ENCODE measurements at places on chromosomes 12 and 14. TPM values are rescaled to one million over a fixed set of nuclear protein-coding genes. Genes with fewer than 3 reads are reported as not detected.

The RFX4 gene
- not detected for total RNA-seq

The GEMIN2 gene
- 61.7 TPM for total RNA-seq

The GYS2 gene
- not detected for total RNA-seq

The TAMALIN gene
- total RNA-seq = not detected

The RPGRIP1 gene
- total RNA-seq = 0.05 TPM

The PFKM gene
- 86.0 TPM for total RNA-seq

The ZNF839 gene
- total RNA-seq = 14.8 TPM

The ACSM4 gene
- not detected for total RNA-seq

The CYP27B1 gene
- 5.4 TPM for total RNA-seq

The CCDC38 gene
- 0.89 TPM for total RNA-seq

The PAH gene
- total RNA-seq = not detected

The GLI1 gene
- 5.0 TPM for total RNA-seq

The IGF1 gene
- total RNA-seq = not detected

The RTL1 gene
- not detected for total RNA-seq

The KRT2 gene
- total RNA-seq = not detected

The ACVRL1 gene
- not detected for total RNA-seq

The PPP1CC gene
- 230 TPM for total RNA-seq

The SINHCAF gene
- 105 TPM for total RNA-seq

The LTBP2 gene
- 0.43 TPM for total RNA-seq

The SLC7A7 gene
- total RNA-seq = 1.1 TPM

The FGF6 gene
- not detected for total RNA-seq

The ADAM21 gene
- total RNA-seq = not detected

The DCN gene
- 1.8 TPM for total RNA-seq

The DYRK2 gene
- 15.3 TPM for total RNA-seq

The RTN1 gene
- 70.2 TPM for total RNA-seq

The FOXG1 gene
- not detected for total RNA-seq

The PZP gene
- not detected for total RNA-seq

The ERG28 gene
- 12.6 TPM for total RNA-seq

The PIANP gene
- total RNA-seq = not detected
